ENCODE measurements at places on chromosomes 3 and 15.

DNA sequence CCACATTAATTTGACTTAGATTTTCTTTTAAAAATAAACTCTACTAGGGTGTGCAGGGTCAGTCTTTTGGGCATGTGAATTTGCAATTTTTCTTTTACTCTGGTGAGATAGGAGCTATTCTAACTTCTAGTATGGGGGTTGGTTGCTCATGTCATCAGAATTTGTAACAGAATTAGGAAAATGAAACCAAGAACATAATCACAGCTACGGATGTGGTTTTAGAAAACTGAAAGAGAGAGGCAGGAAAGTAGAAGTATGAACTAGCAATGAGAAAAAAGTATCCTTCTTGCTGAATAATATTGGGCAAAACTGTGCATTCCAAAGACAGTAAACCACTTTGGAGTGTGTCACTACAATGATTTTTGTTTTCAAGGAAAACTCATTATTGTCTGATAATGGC, 43.3 kb downstream of the ADPGK start:
- DNase-seq = no peak

DNA sequence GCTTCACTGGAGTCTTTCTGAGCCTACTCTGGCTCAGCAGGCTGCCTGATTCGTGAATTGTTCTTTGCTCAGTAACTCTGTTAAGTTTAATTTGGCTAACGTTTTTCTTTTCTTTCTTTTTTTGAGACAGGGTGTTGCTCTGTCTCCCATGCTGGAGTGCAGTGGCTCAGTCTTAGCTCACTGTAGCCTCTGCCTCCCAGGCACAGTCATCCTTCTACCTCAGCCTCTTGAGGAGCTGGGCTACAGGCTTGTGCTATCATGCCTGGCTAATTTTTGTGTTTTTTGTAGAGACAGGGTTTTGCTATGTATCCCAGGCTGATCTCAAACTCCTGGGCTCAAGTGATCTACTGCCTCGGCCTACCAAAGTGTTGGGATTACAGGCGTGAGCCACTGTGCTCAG, 165.0 kb downstream of the PEX5L start:
- no peak for DNase-seq

DNA sequence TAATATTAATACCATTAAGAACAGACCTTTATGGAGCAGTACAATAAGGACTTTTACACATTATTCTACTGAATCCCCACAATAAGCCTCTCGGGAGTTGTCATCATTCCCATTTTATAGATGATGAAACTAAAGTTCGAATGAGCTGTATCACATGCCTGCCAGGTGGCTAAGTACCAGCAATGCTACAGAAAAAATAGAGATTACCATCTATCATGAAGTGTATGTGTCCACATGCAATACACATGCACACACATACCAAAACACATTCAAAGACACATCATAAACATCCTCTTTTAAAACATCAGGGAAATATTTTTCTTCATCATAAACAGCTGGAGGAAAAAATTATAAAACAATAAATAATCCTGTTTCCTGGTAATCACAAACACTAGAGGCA, 136.6 kb downstream of the SUCLG2 start:
- no peak for DNase-seq

DNA sequence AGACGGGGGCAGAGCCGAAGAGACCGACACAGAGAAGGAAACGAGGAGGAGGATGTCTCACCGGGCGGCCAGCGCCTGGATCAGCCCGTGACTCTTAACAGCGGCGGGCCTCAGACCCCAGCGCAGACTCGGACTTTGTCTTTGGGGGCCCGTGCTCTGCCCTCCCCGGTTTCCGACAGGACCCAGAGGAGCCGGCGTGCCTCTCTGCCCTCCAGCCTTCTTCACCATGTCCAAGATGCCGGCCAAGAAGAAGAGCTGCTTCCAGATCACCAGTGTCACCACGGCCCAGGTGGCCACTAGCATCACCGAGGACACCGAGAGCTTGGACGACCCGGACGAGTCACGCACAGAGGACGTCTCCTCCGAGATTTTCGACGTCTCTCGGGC, 1.0 kb downstream of the TSC22D2 start:
- peak; percentile 67 for DNase-seq

- no peak for DNase-seq
These were observed 230.3 kb downstream of the CNTN3 start for GRCh38 chr3:74384159-74384558.

DNA sequence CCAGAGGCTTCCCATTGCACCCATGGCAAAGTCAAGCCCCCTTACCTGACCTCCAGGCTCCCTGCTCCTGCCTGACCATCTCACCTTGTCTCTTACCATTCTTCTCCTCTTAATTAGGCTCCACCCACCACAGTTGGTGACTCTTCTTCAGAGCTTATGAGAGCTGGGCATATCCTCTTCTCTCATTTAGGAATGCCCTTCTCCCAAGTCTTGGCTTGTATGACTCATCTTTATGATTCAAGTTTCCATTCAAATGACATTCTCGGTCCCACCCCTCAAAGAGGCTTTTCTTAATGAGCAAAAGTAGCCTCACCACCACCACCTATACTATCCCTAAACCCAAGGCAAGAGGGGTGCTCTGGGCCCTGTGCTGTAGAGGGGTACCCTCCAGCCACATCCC, 55.3 kb upstream of the NUDT16 start:
- DNase-seq = no peak

GRCh38 chr15:78177447-78177873, 28.3 kb downstream of the IDH3A start:
- no peak for DNase-seq

- no peak for DNase-seq
These were observed 166.0 kb downstream of the FMN1 start for GRCh38 chr15:33028495-33028894.

DNA sequence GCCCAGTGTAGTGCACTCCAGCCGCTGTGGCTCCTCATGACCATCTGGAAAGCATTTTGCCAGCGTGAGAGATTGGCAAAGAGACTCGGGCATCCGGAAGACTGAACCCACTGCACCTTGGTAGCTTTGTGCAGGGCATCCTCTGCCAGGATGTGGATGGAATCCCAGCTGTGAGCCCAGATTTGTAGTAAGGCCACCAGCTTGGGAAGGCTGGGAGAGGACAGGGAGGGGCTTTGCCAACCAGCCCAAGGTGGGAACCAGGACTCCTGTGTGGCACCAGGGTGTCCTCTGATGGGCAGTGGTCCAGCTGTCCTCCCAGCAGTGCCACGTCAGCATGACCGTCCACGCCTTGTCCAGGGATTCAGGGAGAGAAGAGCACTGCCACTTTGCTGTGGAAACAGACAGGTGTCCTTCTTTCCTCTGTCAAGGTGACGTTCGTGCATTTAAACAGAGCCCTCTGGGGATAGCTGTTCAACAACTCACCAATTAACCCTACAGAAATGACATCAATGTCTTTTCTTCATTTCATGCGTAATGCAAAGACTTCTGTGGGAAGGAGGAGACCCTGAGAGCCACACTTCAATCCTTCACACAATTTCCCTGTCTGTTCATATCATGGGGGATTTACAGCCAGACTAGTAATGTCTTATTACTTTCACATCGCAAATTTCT, 19.1 kb downstream of the KLF15 start:
- peak; percentile 5 for DNase-seq

GRCh38 chr3:42129014-42129953, 38.1 kb downstream of the TRAK1 start:
- no peak for DNase-seq

DNA sequence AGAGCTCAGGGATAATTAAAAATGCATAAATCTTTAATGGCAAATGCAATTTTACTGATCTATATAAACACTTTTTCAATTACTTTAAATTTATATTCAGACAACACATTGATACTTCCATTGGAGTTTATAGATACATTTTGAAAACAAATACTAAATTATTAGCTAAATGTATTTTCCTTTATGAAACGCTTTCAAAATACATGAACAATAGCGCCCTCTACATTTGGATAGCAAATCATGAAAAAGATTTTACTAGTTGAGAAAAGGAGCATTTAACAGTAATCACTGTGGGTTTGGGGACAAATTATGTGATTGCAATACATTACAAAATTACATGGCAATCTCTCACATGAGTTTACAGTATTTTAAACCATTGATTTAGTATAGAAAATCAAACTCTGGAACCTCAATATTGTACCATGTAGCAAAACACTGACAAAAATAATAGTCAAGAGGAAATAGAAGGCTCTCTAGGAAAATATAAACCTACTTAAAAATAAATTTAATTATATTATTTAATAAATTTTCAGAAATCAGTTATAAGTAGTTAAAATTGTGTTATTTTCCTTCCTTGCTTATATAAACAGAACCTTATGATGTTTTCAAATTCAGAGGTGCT, 207.9 kb downstream of the ZIC1 start:
- no peak for DNase-seq

DNA sequence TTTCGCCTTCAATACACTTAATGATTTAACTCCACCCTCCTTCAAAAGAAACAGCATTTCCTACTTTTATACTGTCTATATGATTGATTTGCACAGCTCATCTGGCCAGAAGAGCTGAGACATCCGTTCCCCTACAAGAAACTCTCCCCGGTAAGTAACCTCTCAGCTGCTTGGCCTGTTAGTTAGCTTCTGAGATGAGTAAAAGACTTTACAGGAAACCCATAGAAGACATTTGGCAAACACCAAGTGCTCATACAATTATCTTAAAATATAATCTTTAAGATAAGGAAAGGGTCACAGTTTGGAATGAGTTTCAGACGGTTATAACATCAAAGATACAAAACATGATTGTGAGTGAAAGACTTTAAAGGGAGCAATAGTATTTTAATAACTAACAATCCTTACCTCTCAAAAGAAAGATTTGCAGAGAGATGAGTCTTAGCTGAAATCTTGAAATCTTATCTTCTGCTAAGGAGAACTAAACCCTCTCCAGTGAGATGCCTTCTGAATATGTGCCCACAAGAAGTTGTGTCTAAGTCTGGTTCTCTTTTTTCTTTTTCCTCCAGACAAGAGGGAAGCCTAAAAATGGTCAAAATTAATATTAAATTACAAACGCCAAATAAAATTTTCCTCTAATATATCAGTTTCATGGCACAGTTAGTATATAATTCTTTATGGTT, at the start of gene CCR5:
Gene CCR5, plus strand, starts transcription at position 108 of the 680 bp plus-strand sequence. CDS start 1,957 bp downstream, outside the sequence.
- DNase-seq = no peak

GRCh38 chr3:10778492-10779292, 37.3 kb upstream of the SLC6A11 start:
- no peak for DNase-seq

DNA sequence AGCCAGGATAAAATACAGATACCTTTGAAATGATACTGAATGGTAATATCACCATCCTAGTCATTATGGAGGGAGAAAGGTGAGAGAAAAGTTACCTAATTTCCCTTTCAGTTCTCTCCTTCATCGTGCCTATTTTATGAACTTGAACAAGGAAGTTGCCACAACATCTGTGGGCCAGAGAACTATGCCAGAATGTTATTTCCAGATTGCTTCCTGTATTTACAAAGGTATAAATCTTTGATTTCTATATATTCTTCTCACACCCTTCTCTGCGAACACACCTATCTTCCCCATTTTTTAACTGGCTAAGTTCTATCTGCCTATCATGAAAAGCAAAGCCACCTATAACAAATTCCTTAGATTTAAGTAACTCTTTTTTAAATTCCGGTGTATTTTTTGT, 163.6 kb upstream of the GRM7 start:
- no peak for DNase-seq

GRCh38 chr3:53324105-53324504, 23.2 kb downstream of the DCP1A start:
- no peak for DNase-seq

DNA sequence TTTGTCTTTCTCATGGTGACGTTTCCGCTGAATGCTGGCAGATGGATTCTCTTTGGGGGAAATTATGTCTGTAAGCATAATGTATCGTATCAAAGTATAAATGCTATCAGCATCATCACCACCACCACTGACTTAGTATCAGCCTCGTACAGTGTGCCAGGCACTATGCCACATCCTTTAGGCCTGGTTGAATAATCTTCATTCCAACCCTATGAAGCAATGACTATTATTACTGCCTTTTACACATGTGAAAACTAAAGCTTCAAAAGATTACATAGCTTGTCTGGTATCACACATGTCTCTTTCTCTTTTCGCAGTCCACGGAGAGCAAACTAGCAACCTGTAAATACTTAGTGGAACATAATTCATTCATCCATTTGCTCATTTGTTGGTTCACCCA, 166.7 kb upstream of the PRICKLE2 start:
- DNase-seq = no peak

DNA sequence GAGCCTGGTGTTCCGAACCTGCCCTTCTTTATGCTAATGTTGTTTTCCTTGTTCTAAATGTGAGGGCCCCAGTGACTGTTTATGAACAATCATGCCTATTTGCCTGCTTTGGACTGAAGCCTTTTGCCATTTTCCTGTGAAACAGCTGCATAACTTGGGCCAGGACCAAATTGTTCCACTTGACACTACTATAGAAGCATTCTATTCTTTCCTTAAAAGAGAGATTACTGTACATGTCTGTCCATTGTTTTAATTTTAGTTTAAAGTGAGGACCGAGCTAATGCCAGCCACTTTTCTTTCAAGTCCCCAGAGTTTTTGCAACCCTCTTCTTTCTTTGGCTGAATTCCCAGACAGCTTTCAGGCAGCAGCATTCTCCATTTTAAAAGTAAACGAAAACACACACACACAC, 980.3 kb downstream of the CADM2 start:
- no peak for DNase-seq

DNA sequence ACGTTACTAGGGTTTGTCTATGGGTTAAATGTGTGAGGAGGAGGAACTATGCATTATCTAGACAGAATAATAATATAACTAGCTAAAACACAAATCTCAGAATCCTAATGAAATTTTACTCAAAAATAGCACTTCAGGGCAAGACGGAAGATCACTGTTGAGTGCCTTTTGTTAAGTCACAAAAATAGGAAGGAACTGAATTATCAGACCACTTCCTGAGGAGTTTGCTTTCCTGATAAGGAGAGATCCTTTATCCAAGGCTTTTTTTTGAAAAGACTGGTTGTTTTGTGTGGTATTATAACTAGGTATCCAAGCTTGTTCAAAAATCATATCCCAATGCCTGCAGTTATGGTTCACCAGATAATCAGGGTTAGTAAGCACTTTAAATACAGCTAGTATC, 34.6 kb downstream of the NR2E3 start:
- no peak for DNase-seq

- DNase-seq = no peak
These were observed 12.4 kb downstream of the DNASE1L3 start for GRCh38 chr3:58198362-58198761.

- no peak for DNase-seq
These were observed 189.4 kb downstream of the WNT5A start for GRCh38 chr3:55297706-55298105.

- DNase-seq = no peak
These were observed 202.8 kb downstream of the PLCL2 start for GRCh38 chr3:17087509-17087908.

GRCh38 chr3:134251731-134252391, 1.2 kb upstream of the RYK start:
- DNase-seq = peak; percentile 37

Measured in left hindlimb (tissue), 1 donor.